Fibroblast of the conjunctiva (primary cell): ENCODE measurements at places on chromosomes 11 and 22.

GRCh38 chr22:22362936-22363335 is 118.3 kb downstream of the VPREB1 start:
- DNase-seq = no peak

- no peak for DNase-seq
These were observed 14.5 kb downstream of the EMSY start for GRCh38 chr11:76459299-76459698.

- no peak for DNase-seq
These were observed 9.8 kb upstream of the PPP6R3 start for GRCh38 chr11:68450711-68451110.

- DNase-seq = no peak
These were observed 12.5 kb downstream of the SYNGR1 start for GRCh38 chr22:39362271-39362670.
